Lung (tissue), 17 donors: ENCODE measurements at places on chromosomes 5 and 9. TPM values are rescaled to one million over a fixed set of nuclear protein-coding genes. Genes with fewer than 3 reads are reported as not detected.

- no peak for DNase-seq
Observed at GRCh38 chr5:95241635-95242034, 43.3 kb downstream of the MCTP1 start.

DNA sequence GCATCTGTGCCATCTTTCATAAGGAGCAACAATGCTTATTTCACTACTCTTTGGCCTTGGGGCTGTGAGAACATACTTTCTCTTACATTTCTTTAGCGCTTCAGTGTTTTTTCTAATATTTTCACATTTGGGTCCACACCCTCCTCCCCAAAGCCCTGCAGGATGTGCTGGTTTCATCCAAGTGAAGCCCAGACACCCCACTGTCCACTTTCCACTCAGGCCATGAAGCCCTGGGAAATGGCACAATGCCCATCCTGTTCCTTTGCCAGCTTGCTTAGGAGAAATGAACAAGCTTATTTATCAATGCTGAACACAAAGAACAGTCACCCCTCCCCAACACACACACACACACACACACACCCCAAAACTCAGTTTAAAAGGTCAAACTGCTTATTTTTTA, 17.3 kb upstream of the TMOD1 start:
- no peak for DNase-seq

Gene CHD1
- 26.0 TPM for total RNA-seq

- DNase-seq, result no peak
Observed at GRCh38 chr5:14241141-14241540, 98.0 kb downstream of the TRIO start.

GRCh38 chr9:33817327-33818166, 587 bp downstream of the UBE2R2 start:
- DNase-seq, result peak; percentile 75

GRCh38 chr9:90616806-90617205, 25.8 kb downstream of the DIRAS2 start:
- no peak for DNase-seq

Gene FRRS1L
- 0.03 TPM for total RNA-seq

- DNase-seq, result peak; percentile 67
Observed at GRCh38 chr5:10339058-10339811, 14.3 kb upstream of the MARCHF6 start.

GRCh38 chr5:124512952-124513632, 233.3 kb downstream of the ZNF608 start:
- no peak for DNase-seq

- no peak for DNase-seq
Observed at GRCh38 chr9:79877943-79878602, 306.3 kb downstream of the TLE4 start.

DNA sequence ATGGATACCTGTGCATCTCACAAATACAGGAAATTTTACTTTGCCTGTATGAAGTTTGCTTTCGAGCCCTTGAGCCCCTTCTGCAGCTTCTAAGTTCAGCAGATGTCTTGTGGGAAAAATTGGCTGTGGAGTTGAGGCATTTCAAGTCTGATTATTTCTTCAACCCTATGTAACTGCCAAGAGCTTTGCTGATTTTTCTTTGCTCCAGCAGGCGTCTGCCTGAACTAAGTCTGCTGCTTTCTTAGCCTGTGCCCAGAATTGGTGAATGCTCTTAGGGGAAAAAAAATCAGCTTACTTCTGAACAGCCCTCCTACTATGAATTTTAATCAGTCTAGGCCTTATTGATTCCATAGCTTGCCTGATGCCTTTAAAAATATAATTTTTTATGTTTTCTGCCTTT, 41.2 kb downstream of the RIC1 start:
- peak; percentile 70 for DNase-seq

DNA sequence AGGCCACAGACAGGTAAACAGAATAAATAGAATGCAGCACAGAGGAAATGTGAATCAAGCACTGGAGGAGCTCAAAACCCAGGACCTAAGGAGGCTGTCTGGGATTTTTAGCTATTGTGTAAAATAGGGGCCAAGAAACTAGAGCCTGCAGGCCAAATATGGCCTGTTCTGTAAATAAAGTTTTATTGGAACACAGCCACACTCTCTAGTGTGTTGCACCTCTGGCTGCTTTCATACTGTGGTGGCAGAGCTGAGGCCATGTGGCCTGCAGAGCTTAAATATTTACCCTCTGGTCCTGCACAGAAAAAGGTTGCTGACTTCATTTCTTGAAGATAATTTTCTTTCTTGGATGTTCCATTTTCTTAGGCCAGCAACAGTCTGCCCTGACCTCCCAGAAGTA, 136.4 kb downstream of the WDR41 start:
- no peak for DNase-seq

Gene PITX1
- total RNA-seq, result 0.43 TPM

GRCh38 chr9:18935541-18935940, 97.5 kb downstream of the SAXO1 start:
- no peak for DNase-seq

Gene TAF1L
- total RNA-seq, result 0.03 TPM

DNA sequence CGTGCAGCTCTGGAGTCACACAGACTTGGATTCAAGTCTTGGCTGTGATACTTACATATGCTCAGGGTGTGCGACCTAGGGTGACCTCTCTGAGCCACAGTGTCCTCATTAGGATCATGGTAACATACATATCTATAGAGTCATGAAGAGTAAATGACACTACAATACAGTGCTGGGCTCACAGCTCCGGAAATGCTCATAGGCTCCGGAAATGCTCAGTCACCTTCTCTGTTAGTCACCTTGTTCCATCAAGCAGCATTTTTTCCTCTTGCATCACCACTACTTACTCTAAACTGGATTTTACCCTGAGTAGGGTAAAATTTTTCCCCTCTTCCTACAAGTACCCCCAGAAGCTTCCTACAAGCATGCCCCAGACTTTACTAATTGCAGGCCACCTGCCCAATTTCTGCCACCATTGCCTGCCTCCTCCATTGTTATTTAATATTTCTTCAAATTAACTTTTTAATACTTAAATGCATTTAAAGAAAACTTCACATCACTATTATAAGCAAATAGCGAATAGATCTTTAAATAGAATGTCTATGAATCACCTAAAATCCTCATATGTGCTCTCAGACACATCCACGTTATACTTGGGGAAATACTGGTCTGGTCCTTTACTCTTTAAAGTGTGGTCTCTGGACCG, 147.6 kb upstream of the SPRY4 start:
- no peak for DNase-seq

DNA sequence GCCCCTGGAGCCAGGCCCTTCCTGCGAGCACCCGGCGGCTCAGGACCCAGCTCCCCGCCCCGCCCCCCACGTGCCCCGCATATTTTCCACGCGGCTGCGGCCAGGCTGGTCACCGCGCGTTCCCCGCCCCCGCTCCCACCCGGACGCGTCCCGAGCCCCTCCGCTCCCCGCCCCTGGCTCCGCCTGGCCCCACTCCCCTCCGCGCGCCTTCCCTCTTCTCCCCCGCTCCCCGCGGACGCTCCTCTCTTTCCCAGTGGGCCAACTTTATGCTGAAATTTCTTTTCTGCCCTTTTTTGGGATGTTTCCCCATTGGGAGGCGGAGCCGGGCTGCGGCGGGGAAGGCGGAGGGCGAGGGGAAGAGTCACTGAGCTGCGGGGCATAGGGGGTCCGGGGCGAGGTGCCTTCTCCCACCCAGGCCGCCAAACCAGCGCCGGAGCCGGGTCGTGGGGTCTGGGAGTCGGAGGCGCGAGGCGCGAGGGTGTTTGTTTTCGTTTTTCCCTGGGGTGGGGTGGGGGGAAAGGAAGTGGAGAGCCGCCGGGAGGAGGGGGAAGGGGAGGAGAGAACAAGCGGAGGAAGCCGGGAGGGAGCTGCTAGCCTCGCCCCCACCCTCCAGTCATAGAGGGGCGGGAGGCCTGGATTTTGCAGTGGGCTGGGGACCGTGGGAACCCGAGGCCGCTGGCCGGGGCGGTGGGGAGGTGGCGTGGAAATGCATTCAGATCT, 1.0 kb upstream of the TPM2 start:
- peak; percentile 86 for DNase-seq

GRCh38 chr9:133782157-133783130, 44.3 kb upstream of the SARDH start:
- DNase-seq, result peak; percentile 75

Gene GRIA1
- total RNA-seq, result 2.2 TPM

DNA sequence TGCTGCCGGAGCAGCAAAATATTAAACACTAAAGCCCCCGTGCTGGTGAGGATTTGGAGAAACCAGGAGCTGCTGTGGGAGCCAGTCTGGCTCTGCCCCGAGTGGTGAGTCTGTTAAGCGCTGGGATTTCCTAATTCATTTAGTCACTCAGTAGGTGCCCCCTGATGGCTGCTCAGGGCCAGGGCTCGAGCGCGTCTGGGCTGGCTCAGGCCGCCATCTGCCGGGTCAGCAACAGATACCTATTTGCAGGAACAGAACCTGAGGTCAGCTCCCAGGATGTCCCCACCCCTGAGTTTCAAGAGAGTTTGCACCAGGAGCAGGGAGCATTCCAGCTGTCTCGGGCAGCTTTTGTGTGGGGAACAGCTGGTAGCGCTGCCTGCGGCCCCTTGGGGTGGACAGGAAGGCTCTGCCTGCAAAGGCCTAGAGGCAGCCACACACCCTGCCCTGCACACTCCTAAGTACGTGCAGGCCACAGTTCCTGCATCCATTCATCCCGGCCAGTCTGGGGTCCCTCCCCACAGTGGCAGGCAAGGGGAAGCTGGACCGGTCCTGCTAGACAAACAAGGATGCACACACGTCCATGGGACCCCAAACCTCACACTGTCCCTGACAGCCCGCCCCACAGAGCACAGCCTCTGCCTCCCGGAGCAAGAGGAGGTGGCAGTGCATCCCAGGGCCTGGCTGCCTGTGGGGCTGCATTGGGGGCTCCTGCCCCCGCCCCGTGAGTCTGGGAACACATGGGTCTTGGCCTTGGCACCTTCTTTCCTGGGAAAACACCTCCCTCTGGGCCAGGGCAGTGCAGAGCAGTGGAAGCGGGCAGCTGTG, 83.7 kb downstream of the ADAMTS2 start:
- DNase-seq, result peak; percentile 74

DNA sequence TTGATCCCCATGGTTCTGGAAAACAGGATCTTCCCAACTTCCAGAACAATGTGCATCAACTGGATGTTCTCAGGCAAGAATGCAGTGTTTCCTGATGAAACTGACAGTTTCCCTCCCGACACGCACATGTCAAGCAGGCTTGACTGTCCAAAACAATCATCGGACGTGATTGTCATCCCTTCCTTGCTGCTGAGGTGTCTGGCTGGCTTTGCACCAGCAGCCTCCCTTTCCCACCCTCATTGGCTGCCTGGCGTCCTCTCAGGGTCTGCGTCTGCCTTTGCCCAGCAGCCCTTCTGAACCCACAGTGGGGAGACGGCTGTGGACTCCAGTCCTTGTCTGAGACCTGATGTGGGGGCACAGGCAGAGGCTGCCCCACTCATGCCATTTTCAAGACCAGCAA, 110.8 kb downstream of the MARCHF3 start:
- DNase-seq, result no peak

Gene PRLR
- total RNA-seq, result 1.4 TPM

DNA sequence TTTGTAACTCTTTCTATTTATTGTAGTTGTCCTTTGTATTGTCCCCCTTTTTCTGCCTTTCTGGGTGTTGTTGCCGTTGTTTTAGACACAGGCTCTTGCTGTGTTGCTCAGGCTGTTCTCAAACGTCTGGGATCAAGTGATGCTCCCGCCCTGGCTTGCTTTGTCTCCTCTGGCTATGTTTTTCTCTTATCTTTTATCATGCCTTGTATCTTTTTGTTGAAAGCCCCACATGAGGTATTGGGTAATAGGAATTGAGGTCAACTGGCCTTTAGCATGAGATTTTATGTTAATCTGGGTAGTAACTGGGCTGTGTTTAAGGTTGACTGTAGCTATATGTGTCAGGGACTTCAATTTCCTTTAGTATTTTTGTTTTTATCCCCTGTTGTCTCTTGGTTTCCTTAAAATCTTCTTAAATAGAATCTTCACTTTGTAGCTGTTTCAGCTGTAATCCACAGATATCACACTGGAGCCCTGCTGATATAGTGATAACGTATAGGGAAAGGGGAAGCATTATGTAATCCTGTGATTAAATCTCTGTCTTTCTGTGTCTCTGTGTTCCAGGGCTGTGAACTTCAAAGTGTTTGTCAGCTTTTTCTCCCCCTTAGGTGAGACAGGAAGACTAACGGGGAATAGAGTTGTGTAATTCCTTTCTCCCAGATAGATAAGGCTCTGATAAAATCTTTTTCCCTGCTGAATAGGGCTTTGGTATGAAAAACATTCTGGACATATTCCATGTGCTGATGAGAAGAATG, 25.9 kb upstream of the CACNA1B start:
- no peak for DNase-seq

DNA sequence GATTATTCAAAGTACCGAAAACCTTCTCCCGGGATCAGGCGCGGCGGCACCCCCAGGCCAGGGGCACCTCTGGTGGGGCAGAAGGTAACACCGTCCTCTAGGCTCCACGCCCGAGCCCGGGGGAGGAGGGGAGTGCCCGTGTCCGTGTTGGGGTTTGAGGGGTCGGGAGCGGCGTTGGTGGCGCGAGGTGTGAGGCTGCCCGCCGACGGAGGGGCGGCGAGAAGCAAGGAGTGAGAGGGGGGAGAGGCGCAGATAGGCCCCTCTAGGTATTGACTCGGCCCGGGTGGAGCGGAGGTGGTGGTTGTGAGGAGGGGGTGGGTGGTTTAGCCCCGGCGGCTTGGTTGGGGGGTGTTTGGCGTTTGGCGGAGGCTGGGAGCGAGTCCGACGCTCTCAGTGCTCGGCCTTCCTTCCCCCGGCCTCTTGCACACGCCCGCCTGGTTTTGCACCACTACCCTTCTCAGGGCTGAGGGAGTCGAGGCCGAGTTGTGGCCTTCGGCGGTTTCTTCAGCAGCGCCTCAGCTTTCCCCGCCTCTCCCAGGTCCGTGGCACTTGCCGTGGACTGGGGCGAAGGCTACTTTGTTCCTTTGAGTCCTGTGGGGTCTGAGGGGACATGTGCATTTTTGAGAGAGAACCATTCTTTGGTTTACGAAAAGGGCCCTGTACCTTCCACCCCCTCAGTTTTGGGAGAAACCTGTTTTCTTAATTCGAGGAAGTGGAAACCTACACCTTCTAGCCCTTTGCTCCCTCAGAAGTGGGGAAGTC, 450 bp downstream of the GPBP1 start:
- DNase-seq, result peak; percentile 53

GRCh38 chr9:110700953-110701352, 32.4 kb downstream of the MUSK start:
- no peak for DNase-seq

Gene PCDHGC4
- 8.7 TPM for total RNA-seq

Gene TPPP
- 6.4 TPM for total RNA-seq

DNA sequence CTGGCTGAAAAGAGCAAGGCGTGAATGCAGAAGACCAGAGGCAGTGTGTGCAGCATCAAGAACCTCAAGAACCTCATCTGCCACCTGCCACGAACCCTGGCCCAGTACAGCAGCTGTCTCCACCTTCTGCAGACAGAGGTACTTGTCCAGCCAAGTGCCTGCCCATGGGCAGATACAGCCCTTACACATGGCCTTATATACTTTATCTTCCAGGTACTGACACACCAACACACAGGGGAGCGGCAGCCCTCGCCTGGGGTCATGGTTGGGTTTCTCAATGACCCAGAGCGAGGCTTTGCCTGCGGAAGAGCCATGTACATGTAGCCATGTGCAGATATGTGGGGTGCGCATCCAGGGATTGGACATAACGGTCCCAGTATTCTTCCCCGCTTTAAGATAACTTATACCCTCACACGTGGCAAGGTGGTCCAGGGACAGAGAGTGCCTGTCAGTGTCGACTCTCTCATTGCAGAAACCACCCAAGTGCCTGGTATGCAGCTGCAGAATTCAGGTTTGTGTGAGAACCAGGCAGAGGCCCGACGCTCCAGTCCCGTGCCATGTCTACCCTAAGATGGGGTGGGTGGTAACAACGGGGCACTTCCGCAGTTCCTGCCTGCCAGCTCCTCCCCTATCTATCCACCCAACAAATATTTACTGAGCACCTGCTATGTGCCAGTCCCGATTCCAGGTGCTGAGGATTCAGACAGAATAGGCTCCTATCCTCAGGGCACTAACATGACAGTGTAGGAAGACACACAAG, 206.9 kb downstream of the FSTL4 start:
- DNase-seq, result no peak

Gene NR5A1
- 0.37 TPM for total RNA-seq
